ENCODE measurements at places on chromosomes 4 and X. TPM values are rescaled to one million over a fixed set of nuclear protein-coding genes. Genes with fewer than 3 reads are reported as not detected.

The HHIP gene
- not detected for total RNA-seq

The PASD1 gene
- not detected for total RNA-seq

The RPS6KA3 gene
- 49.5 TPM for total RNA-seq

The MBTPS2 gene
- total RNA-seq, result 4.6 TPM

The PAGE5 gene
- not detected for total RNA-seq

The POU4F2 gene
- not detected for total RNA-seq

The GATA1 gene
- total RNA-seq, result not detected

The LPAR4 gene
- not detected for total RNA-seq

The CXCL11 gene
- not detected for total RNA-seq

The MSL3 gene
- 14.5 TPM for total RNA-seq

The SLC25A14 gene
- 7.4 TPM for total RNA-seq

The TMSB15C gene
- 1.8 TPM for total RNA-seq

The PDE6B gene
- total RNA-seq, result 0.64 TPM

The DCAF12L1 gene
- total RNA-seq, result not detected

The ABCG2 gene
- under 0.01 TPM for total RNA-seq

The MAGEA6 gene
- not detected for total RNA-seq

The CWH43 gene
- 3.7 TPM for total RNA-seq

The DCAF8L2 gene
- not detected for total RNA-seq

The AMTN gene
- total RNA-seq, result 0.79 TPM

The PABPC1L2A gene
- total RNA-seq, result not detected

All from bronchial epithelial cell (primary cell).